ENCODE measurements at places on chromosomes 4 and X.
A peak's percentile ranks its signal among the peaks of the same experiment; 100 is the strongest.

DNA sequence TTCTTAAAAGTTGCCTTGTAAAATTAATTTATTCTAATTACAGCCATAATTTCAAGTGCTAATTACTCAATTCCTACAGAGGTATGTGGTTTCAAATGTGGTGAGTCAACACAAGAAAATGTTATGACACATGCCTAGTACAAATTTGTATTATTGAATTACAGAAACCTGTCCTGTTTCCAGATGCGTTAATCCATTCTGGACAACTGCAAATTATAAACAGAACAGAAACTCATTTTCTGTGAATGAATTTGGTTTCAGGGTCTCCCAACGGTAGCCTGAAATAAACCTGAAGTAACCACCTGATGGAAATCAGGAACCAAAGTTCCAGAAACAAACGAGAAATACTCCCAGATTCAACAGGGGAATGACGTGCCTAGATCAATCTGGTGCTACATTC is 328.6 kb upstream of the F9 start:
- DNase-seq, result no peak

DNA sequence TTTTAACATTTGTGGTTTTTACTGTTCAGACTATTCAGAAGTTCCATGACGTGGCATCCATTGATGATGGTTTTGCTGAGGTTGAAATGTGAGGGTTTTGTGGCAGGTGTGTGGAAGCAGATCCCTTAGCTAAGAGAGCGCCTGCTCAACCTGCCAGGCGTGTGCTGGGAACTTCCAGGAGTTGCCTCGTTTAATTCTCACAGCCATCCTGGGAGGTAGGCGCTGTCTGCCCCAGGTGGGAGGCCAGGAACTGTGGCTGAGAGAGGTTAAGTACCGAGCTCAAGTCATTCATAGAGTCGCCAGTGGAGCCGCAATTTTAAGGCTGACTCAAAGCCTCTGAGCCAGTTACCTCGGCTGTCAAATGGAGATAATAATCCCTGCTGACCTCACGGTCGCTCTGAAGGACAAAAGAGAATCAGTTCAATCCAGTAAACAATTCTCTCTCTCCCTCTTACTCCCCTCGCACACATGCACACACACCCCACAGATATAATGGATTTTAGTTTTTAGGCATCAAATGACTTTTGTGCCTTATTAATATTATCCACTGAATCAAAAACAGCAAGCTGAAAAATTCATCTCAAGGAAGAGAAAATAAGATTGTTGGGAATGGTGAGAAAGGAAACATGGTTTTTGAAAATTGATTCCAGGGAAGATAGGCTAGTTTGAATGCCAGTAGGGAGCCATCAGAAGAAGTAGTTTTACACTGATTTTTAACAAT is 171.3 kb downstream of the PTTG2 start:
- DNase-seq, result peak; percentile 49

GRCh38 chr4:52588097-52588496 is 71.0 kb downstream of the USP46 start:
- DNase-seq, result no peak

GRCh38 chr4:742096-742741 is 36.6 kb downstream of the PCGF3 start:
- DNase-seq, result no peak

DNA sequence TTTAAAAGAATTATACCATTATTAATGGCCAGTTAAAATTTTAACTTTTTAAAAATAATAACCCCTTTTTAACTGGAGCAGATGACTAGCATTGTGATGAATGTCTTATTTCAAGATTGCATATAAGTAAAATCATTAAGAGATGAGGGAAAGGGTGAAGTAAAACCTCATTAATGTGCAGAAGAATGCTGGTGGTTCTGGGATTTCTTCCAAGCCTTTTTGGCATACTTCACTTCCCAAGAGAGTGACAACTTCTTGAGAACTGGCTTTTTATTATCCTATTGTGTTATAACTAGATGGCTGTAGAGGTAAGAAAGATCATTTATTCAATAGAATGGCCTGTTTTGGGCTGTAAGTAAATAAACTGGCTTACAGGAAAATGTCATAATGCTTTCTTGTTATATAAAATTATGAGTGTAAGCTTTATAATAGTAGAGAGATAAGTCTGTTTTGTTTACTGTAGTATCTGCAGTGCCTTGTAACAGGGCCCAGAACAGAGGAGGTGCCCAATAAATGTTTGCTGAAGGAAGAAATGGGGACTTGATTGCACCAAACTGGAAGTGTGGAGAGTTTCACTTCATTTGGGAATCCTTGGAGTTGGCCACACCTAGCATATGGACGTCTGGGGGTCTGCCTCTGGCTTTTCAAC is 242.9 kb upstream of the PITX2 start:
- no peak for DNase-seq

- no peak for DNase-seq
Measured at GRCh38 chrX:25207803-25208475, 192.2 kb upstream of the ARX start.

DNA sequence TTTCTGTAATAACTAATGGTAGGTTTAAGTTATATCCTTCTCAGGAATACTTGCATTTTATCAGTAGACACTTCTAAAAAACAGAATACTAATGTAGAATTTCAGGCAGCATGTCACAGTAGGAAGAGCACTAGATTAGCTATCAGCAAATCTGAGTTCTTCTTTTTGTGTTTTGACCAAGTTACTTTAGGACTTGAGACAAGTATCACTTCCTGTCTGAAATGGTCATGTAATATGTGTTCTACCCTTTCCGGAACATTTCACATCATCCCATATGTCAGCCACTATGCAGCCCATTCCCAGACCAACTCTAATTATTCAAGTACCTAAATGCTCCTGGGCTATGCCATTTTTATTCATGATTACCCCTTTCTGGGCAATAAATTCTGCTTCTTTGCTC is 401.8 kb upstream of the RPS6KA3 start:
- no peak for DNase-seq

GRCh38 chrX:21176921-21177571 is 197.2 kb upstream of the CNKSR2 start:
- DNase-seq, result no peak

GRCh38 chr4:143186649-143187048 is 1.9 kb downstream of the USP38 start:
- DNase-seq, result no peak

GRCh38 chr4:25347473-25347872 is 29.6 kb upstream of the ANAPC4 start:
- DNase-seq, result no peak

DNA sequence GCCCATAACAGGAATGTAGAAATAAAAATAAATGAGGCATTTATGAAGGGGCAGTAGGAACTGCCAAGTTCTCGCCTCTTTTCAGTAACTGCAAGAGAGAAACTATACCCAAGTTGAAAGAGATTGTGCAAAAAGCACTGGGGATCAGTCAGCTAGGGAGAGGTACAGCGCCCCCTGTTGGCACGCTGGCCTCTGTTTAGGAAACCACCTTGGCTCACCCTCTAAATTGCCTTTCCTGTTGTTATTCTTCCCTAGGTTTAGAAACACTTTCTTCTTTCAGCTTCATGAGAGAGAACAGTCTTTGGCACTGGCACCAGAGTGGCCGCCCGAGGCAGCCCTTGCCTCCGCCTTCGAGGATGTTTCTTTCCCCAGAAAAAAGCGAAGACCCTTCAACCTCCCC is 348.5 kb downstream of the MID1IP1 start:
- peak; percentile 12 for DNase-seq

GRCh38 chr4:107044170-107044569 is 8.1 kb upstream of the DKK2 start:
- no peak for DNase-seq

DNA sequence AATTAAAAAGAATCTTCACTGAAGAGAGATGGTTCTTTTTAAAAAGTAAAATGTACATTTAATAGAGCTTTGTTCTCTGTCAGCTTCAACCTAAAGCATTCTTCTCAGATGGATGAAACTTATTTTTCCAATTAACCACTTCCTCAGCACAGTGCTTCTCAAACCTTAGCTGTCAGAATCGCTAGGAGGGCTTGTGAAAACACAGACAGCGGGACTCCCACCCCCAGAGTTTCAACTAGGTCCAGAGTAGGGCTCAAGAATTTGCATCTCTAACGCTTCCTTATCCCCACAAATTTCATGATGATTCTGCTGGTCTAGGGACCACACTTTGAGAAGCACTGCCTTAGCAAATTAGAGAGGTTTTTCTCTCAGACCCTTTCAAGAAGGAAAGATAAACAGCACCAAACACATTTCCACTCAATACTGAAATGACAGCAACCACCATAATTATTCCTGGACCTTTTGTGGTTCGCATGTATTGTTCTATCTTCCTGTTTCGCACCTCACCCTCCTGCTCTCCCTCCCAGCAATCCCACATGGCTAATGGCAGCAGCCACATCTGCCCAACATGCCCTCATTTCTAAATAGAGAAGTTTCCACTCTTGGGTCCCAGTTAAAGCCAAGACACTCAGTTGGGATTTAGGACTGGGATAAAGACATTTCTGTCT is 73.2 kb downstream of the ZNF827 start:
- DNase-seq, result no peak

DNA sequence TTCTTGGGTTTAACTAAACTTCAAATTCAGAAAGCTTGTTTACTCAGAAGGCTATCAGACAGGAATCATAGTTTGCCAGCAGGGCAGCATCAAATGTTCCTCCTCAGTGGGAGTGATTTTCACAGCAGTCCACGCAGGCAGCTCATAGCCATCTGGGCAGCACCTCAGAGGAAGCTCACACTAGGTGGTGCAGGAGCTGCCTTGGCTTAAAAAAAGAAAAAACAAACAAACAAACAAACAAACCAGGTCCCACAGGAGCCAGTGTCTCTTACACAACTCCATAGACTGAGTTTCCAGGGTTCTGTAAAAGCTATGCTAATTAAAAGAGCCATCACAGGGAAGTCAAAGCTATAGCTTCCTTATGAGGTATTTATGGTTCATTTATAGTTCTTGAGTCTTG is 10.5 kb upstream of the KLHL5 start:
- no peak for DNase-seq

GRCh38 chr4:7572894-7573293 is 138.2 kb upstream of the PSAPL1 start:
- no peak for DNase-seq

GRCh38 chr4:154686838-154687237 is 57.0 kb upstream of the LRAT start:
- DNase-seq, result no peak

GRCh38 chr4:120083152-120083551 is 16.5 kb upstream of the MAD2L1 start:
- DNase-seq, result no peak
